M059J (cell line): ENCODE measurements at places on chromosomes 4 and X.

GRCh38 chr4:173311368-173311767 lies 22.8 kb downstream of the HMGB2 start:
- no peak for DNase-seq

DNA sequence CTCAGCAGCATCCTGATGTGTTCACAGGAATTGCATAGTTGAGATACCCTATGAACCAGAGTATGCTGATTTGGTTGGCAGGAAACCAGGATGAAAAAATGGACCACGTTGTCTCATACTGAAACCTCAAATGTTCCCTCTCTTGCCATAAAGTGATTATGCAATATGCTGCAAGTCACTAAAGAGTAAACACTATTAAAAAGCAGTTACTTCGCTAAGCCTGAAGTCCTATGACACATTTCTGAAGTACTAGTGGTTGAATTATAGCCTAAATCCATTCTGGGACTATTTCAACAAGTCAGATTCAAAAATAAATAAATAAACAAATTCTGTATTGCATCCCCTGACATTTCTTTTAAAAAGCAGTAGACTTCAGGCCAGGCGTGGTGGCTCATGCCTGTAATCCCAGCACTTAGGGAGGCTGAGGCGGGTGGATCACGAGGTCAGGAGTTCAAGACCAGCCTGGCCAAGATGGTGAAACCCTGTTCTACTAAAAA lies 106.0 kb upstream of the NAP1L5 start:
- DNase-seq = peak; percentile 88

- no peak for DNase-seq
Observed at GRCh38 chr4:117376692-117377091, 291.3 kb upstream of the TRAM1L1 start.

DNA sequence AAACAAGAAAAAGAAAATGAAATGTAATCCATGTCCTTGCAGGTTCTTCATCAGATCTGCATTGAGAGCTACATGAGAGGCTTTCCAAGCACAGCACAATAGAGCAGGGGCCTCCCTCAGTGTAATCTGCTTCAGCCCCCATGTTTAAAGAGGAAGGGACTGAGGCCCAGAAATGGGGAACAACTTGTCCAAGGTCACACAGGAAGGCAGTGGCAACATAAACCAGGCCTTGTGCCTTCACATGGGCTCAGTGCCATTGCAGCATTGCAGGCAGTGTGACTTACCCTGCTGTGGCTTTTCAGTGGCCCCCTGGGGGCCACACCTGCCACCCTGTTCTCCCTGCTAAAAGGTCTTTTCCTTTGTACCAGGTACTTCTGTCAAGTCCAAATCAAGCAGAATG lies 20.9 kb upstream of the CD99L2 start:
- no peak for DNase-seq

GRCh38 chr4:78057600-78058550 lies 752 bp downstream of the FRAS1 start:
- peak; percentile 20 for DNase-seq

DNA sequence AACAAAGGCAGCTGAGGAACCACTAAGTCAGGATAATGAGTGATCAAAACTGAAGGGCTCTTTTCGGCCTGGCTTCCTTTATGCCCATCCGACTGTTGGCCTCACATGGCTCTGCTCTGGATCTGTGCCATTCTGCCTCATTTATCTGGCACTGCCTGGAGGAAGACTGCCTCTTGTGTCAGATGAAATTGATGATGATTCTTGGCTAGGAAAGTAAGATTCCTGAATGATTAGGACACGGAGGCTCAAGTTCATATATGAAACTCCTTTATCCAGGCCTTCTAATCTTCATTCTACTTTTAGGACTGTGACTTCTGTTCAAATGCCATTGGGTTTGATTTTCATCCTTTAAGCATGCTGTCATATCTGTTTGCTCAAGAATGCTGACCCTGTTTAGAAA lies 475.4 kb upstream of the RPS6KA3 start:
- DNase-seq = no peak

GRCh38 chrX:53294024-53294648 lies 12.8 kb upstream of the IQSEC2 start:
- DNase-seq = no peak

DNA sequence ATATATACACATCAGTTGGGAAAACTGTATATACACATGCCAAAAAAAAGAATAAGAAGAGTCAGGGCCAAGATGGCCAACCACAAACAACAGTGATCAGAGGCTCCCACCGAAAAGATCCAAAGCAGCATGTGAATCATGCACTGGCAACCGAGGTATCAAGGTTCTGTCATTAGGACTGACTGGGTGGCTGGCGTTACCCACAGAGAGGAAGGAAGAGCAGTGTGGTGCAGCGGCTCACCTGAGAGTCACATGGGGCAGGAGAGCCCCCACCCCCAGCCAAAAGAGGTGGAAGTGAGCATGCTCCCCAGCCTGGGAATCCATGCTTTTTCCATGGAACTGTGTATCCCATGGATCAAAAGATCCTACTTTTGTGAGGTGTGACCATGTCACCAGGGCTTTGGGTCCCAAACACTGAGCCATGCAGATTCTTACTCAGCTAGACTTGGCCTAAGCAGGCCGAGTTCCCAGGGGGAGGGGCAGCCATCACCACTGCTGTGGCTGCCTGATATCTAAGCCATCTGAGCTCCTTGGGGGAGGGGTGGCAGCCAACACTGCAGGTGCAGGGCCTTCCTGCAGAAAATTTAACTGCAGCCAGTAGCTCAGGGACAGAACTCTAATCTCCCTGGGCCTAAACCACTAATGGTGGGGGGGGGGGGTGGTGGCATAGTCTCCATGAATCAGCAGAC lies 52.8 kb downstream of the P2RY10 start:
- no peak for DNase-seq

- peak; percentile 0 for DNase-seq
Observed at GRCh38 chrX:96889726-96890125, 6.0 kb downstream of the RPA4 start.

DNA sequence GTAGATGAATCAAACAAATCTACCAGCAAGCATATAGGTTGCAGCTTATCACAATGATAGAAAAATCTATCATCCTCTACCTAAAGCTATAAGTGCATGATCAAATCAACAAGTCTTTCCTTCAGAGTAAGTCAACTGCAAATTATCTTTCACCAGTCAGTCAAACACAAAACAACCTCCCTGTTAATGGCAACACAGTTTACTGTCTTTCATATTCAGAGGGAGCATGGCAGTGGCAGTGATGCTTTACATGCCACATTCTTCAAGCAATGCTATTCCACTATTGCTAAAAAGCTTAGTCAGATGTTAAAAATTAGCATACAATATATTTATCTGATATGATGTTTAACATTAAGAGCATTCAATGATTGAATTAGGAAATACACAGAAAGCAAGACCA lies 245.1 kb upstream of the KLHL4 start:
- DNase-seq = no peak

DNA sequence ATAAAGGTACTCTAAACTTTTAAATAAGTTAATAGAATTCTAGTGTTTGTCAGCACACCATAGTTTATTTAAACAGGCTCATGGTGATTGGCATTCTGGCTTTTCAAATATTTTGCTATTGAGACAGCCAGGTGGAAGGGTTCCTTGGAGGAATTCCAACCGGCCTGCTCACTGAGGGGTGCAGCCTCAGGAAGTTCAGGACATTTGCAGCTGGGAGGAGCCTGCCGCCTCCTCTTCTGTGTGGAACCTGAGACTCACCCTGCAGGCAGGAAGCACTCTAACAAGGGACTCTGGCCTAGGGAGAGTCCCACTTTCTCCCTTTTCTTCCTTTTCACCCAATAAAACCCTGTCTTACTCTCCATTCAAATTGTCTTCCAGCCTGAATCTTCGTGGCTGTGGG lies 1328.0 kb downstream of the FSTL5 start:
- peak; percentile 21 for DNase-seq

DNA sequence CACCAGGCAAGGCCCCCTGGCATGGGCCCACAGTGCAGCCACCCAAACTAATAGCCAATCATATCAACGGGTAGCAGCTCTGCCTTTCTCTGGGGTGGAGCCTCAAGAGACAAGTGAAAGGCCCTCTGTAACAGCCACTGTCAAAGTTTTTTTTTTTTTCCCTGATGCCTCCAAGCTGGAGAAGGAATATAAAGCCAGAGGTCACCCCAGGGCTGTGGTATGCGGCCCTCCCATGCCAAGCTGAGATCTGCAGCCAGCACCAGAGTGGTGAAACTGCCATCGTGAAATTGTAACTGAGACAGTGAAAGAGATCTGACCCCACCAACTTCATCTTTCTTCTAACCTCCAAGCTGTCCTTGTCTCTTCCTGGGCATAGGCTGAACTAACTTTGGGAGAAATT lies 407.0 kb downstream of the KLHL4 start:
- DNase-seq = no peak

DNA sequence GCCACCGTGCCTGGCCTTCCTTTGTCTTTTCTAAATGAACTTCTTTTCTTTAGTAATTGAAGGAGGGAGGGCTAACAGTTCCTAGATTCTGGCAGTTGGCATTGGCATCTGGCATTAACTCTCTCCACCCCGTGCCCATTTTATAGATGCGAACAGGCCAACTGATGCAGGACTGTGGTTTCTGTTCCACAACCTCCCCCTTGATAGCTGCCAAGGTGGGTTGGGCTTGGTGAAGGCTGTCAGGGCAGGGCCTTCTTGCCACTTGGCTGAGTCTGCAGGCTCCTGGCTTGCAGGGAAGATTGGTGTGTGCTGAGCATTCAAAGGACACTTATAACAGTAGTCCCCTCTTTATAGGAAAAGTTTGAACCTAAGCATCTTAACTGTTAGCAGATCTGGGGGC lies 4.3 kb downstream of the SOWAHD start:
- DNase-seq = peak; percentile 86

GRCh38 chr4:8229331-8229975 lies 30.4 kb downstream of the SH3TC1 start:
- no peak for DNase-seq

GRCh38 chr4:56787380-56787779 lies 34.1 kb downstream of the SPINK2 start:
- DNase-seq = no peak

- peak; percentile 89 for DNase-seq
Observed at GRCh38 chrX:151985955-151986354, 11.5 kb upstream of the GABRE start.

DNA sequence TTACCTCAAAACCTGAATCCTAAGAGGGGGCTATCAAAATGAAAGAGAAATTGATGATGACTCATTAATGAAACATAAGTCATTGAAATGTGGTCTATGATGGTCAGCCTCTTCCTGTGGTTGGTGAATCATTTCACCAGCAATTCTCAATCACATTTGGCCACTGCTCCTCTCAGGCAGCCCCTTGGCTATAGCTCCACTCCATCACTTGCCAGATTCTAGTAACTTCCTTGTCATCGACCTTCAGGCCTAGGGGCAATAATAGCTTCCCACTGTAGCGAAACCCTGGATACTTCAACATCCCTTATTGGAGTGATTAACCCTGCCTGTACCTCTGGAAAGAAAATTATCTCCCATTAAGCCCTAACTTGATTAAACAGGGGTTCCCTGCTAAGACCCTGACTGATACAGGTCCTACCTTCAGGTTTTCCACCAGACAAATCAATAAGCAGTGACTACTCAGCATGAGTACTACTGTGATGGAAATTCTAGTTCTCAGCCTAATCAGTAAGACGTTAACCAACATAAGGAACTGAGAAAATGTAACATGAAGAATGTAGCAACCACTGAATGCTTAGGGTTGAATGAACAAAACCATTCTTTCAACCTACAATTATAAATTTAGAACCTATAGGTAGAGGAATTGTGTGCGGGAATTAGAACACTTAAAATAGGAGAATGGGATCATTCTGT lies 30.4 kb downstream of the ADH7 start:
- DNase-seq = peak; percentile 88

DNA sequence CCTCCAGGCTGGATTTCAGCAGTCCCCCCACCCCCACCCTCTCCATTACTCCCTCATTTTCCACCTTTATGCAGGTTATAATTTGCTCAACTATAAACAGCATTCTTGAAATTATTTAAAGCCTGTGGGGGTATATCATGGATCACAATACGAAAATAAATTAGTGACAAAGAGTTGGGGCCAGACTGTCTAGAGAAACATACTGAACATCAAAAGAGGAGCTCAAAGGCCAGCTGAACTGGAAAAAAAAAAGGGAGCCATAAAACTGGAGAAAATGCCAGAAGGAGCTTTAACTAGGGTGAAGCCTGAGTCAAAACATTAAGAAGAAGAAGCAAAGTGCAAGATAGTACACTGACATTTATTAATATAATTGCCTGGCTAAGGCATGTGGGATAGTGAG lies 137.8 kb downstream of the ANTXR2 start:
- no peak for DNase-seq

- DNase-seq = no peak
Observed at GRCh38 chr4:155607481-155607880, 59.2 kb upstream of the GUCY1A1 start.
